Activated naive CD4-positive, alpha-beta T cell treated with anti-CD3 and anti-CD28 coated beads, Interleukin-2, amount 50 U/mL, for 72 hours (primary cell): ENCODE measurements at places on chromosomes 4 and X. TPM values are rescaled to one million over a fixed set of nuclear protein-coding genes. Genes with fewer than 3 reads are reported as not detected.

DNA sequence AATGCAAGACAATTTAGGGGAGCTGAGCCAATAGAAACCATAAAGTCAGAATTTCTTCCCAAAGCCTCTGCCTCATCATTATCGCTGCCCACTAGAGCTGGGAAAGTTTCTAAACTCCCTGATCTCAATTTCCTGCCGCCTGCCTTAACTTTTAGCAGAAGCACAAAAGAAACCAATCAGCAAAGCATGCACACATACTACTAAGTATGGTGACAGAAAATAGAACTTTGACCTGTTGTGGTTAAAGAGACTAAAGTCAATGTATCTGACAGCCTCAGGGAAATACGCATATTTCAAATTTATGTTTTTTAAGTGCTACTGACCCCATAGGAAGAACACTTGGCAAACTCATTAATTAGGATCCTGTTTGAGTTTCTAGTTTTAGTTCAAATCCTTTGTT, 10.1 kb downstream of the STK26 start:
- DNase-seq = no peak

GRCh38 chr4:56259655-56260054, 127.6 kb downstream of the AASDH start:
- no peak for DNase-seq

DNA sequence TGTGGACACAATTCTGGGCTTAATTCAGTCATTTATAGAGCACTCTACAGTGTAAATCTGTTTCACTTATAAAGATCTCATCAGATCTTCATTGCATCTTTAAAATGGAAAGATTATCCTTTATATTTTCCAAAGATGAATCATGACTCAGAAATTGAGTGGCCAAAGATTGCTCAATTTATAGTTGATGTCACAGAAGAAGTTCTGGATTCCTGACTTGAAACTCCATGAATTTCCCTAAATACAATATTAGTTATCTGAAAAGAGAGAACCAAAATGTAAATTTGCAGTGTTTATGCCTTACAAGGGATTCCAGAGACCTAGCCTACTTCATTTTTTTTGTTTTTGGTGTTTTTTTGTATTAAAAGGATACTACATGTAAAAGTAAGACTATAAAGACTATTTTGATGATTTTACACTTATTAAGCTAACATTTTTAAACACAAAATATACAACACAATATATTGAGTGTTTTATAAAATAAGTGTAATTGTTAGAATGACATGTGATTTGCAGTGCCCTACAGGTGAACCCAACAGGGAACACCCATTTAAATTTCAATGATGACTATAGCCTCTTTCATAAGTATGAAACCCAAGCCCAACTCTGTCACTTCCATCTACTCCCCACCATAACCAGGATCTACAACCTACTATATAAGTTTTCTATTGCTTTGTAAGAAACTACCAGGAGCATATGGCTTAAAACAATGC, 183.5 kb downstream of the PCDH7 start:
- no peak for DNase-seq

DNA sequence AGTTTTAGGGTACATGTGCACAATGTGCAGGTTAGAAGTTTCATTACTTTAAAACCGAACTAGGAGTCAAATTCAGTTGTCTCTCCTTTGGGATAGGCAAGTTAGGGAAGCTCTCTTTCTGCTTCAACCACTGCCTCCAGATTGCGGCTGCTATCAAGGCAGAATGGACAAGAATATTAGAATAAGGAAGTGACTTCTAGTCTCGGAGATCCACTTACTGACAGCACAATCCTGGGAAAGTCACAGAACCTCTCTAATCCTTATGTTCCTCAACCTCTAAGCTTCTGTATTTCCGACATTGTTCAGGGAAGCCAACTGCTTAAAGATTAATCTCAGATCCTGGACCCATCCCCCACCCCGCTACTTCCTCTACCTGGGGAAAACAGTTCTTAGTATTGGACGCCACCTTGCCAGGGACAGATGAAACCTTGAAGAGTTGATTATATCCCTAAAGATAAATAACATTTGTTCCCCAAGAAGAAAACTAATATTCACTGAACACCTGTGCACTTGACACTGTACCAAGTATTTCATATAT, 2.1 kb downstream of the NUP62CL start:
- no peak for DNase-seq

Gene KLHL13
- total RNA-seq = 1.4 TPM

Gene DUSP21
- not detected for total RNA-seq

DNA sequence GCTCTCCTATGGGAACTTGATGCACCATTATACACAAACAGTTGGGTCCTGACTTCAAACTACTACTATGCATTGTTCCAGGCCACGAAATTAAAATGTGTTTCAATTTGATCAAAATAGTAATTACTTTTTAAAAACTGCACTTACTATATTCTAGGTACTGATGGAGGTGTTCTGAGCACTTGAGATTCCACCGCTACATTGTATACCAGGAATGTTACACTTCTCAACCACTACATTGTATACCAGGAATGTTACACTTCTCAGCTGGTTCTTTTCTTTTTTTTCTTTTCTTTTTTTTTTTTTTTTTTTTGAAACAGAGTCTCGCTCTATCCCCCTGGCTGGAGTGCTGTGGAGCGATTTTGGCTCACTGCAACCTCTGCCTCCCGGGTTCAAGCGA, 77.9 kb downstream of the ELOVL6 start:
- DNase-seq = no peak

DNA sequence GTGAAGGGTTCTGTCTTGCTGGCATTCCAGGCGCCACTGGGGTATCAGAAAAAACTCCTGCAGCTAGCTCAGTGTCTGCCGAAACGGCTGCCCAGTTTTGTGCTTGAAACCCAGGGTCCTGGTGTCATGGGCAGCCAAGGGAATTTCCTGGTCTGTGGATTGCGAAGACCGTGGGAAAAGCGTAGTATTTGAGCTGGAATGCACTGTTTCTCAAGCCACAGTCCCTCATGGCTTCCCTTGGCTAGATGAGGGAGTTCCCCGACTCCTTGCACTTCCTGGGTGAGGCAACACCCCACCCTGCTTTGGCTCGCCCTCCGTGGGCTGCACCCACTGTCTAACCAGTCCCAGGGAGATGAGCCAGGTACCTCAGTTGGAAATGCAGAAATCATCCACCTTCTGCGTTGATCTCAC, 40.1 kb downstream of the NOP14 start:
- DNase-seq = no peak

DNA sequence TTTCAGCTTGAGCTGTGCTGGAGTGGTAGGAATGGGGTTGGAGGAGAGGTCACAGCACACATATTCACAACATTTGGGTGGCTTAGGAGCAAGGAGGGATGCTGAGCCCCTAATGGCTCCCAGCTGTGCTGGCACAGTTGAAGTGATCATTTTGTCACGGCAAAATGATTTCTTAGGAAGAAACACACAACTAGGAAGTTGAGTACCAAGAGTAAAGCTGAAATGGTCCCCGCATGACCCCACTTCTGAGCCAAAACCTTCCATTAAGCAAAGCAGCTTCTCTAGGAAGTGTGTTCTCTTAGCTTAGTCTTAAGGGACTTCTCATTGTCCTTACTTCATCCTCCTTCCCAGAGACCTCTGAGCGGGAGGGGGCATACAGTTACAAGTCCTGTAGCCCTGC, 12.6 kb downstream of the CAPN6 start:
- no peak for DNase-seq

DNA sequence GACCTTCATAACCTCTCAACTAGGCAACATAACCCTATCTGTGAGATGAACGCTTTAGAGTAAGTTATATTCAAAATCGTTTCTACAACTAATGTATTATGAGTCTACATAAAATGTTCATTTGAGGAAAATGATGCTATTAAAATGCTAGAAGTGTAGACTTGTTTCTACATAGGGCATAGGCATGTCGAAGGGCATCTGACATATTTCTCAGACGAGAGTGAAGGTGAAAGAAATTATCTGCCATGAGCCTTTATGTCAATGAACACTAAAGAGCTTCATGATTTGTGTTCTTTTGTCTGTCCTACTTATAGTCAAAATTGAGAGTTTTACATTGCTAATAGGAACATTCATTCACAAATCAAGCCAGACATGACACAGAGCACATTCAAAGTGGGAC, 811.8 kb downstream of the RAB28 start:
- no peak for DNase-seq

Gene POU4F2
- not detected for total RNA-seq

- DNase-seq = no peak
Observed at GRCh38 chrX:54820737-54821136, 13.2 kb downstream of the MAGED2 start.

GRCh38 chr4:169791527-169792156, 33.9 kb upstream of the HPF1 start:
- DNase-seq = peak; percentile 8

GRCh38 chr4:128958194-128958593, 135.1 kb downstream of the SCLT1 start:
- no peak for DNase-seq

DNA sequence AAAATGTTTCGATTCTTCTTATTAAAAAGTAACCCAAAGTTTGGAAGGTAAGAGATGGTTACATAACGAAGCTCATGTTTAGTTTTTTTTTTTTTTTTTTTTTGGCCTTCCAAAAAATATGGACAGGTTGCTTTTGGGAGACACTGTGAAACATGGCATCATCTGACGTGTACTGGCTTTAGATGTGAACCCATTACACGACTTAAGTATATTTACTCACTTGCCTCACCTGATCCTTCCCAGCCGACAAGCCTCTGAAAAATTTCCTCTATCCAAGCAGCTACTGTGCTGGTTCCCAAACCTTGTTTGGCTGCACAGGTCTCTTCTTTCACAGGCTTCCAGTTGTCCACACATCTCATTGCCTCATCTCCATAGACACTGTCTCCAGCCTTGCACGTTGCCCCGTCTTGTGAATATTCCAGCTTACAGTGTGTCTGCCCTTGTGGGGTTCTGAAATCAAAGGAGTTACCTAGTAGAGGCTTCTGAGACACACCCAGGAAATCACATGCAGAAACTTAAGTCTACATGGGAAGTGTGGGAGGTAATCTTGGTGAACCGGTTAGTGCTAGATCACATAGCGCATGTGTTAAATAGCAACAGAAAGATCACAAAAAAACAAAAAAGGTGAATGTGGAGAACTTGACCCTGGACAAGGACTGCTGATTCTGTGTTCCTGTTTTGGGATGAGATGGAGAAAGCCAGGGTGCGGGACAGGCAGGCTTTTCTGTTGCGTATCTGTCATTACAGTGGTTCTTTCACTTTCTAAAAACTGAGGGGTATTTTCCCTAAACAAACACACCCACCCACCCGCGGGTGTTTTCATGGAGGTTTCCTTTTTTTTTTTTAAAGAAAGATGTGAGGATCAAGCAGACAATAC, 328.6 kb downstream of the ARHGAP10 start:
- DNase-seq = peak; percentile 4

Gene TRAM1L1
- total RNA-seq = not detected

Gene GAB1
- total RNA-seq = 3.2 TPM

Gene TCEAL2
- total RNA-seq = not detected

DNA sequence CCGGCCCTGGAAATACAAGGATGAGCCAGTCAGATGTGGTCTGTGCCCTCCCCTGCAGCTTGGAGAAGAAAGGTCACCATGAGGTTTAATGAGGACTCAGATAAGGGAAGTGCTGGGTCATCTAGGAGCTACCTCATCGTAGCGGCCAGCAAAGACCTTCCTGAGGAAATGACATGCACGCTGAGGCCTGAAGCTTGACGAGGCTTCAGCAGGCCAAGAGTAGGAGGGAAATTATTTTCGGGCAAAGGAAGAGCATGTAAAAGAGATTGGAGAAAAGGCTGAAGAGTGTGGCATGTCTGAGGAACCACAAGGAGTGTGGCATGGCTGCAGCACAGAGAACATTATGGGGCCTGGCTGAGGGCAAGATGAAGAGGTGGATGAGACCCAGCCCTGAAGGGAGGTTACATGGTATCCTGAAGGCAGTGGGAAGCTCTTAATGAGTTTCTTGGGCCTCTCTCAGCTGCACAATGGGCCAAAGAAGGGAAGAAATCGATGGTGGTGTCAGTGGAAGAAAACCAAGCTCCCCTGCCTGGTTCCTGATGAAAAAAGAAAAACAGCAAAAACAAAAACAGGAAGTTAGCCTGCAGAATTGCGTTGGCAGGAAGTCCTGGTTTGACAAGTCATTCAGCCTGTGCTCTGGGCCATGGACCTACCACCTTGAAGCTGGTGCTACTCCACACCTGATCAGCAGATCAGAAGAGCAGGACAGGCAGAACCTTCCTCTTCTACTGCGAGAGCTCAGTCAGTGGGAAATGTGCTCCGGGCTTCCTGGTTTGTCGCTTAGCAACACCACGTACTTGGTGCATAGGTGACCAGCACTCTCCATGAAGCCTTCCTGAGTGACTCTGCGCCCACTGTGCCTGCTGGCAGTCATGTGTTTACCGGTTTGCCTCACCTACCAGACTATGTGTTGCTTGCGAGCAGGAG, 134.5 kb upstream of the KLF3 start:
- DNase-seq = no peak

Gene RBM47
- total RNA-seq = 3.3 TPM

GRCh38 chrX:67893931-67894330, 350.1 kb downstream of the AR start:
- DNase-seq = no peak

DNA sequence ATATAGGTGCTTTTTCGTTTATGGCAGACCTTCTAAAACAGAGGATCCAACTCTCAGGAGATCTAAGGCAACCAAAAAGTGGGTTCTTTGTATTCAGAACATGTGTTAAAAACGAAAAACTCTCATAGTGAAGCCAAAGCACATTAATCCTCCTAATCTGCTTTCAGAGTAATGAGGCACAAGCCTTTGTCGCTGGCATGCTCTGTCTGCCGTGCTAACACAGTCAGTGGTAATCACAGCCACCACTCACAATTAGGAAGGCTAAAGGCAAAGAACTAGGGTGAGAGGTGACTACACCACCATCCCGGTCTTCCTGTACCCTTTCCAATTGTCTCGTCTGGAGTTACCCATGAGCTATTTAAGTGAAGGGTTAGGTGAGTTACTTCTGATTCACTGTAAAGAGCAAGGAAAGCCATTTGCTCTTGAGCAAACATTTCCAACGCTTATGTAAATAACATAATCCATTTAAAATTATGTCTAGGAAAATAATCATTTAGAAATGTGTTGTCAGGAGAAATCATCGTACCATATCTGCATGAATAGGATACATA, 40.7 kb downstream of the NPY2R start:
- no peak for DNase-seq

GRCh38 chr4:184506527-184507121, 32.3 kb upstream of the IRF2 start:
- no peak for DNase-seq

- no peak for DNase-seq
Observed at GRCh38 chr4:138828926-138829325, 186.7 kb upstream of the NOCT start.

GRCh38 chrX:3738509-3738908, 25.1 kb upstream of the PRKX start:
- DNase-seq = no peak

GRCh38 chrX:8711401-8711800, 20.5 kb downstream of the ANOS1 start:
- DNase-seq = no peak
